ENCODE measurements at places on chromosomes 16 and 17.

- DNase-seq = no peak
Measured at GRCh38 chr17:37082311-37082860, 133.6 kb downstream of the AATF start.

GRCh38 chr16:12171706-12172105, 195.2 kb downstream of the SNX29 start:
- no peak for DNase-seq

GRCh38 chr16:26263406-26263805, 571.6 kb downstream of the HS3ST4 start:
- no peak for DNase-seq

DNA sequence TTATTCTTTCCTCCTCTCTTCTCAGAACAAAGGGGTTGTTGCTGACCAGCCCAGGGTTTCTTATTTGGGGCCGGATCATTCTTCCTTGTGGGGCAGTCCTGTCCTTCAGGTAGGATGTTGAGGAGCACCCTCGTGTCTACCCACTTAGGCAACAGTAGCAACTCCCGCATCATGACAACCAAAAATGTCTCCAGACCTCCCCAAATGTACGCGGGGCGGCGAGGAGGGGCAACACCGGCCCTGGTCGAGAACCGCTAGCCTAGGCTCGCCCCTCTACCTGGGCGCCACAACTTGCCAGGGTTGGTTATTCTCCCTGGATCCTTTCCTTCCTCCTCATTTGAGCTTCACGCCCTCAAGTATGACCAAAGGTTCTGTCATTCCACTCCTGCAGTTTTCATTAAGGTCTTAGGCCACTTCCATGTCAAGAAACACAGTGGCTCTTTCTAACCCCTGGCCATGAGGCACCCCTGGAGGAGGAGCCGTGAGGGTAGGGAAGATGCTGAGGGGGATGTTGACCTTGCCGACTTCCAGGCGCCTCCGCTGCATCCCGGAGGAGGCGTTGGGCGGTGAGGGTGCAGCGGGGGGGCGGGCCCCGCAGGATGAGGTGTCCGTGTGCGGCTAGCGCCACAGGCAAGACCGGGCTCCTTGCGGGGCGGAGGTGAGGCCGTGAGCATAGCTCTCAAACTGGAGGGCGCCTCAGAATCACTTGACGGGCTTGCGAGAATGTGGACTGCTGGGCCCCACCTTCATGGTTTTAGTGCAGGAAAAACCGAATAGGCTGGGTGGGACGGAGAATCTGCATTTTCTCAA, 712 bp upstream of the SPECC1 start:
- DNase-seq = no peak

All from activated CD4-positive, alpha-beta T cell treated with anti-CD3 and anti-CD28 coated beads, Interleukin-2, amount 10 ng/mL, durations not matched to agents 7 days and 5 days (primary cell).